Activated naive CD8-positive, alpha-beta T cell treated with anti-CD3 and anti-CD28 coated beads for 36 hours (primary cell): ENCODE measurements at places on chromosomes 1 and 21. TPM values are rescaled to one million over a fixed set of nuclear protein-coding genes. Genes with fewer than 3 reads are reported as not detected.
A peak's percentile ranks its signal among the peaks of the same experiment; 100 is the strongest.

The PCAT6 gene
- 0.80 TPM for total RNA-seq

The KDF1 gene
- total RNA-seq: 0.60 TPM

The ANGPTL3 gene
- not detected for total RNA-seq

The FASLG gene
- 12.5 TPM for total RNA-seq

GRCh38 chr1:68314151-68314780 is 81.9 kb upstream of the WLS start:
- no peak for DNase-seq

GRCh38 chr1:30191154-30191702 is 532.2 kb downstream of the MATN1 start:
- DNase-seq: peak; percentile 4

DNA sequence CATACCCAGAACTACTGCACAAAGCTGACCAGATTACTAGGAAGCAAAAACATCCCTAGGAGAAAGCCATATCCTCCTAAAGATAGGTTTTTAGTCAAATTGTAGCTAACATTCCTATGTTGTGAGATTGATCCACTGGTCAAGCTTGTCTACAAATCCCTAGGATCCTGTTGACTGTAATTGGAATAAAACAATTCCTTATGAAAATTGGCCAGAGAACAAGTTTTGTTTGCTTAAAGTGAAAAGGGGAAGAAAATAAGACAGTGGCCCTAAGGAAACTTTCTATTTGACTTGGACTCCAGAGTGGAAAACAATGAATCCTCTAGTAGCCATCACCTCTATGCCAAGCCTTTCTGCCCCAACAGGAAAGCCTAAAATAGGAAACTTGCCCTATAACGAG is 645.2 kb upstream of the USP24 start:
- DNase-seq: no peak

DNA sequence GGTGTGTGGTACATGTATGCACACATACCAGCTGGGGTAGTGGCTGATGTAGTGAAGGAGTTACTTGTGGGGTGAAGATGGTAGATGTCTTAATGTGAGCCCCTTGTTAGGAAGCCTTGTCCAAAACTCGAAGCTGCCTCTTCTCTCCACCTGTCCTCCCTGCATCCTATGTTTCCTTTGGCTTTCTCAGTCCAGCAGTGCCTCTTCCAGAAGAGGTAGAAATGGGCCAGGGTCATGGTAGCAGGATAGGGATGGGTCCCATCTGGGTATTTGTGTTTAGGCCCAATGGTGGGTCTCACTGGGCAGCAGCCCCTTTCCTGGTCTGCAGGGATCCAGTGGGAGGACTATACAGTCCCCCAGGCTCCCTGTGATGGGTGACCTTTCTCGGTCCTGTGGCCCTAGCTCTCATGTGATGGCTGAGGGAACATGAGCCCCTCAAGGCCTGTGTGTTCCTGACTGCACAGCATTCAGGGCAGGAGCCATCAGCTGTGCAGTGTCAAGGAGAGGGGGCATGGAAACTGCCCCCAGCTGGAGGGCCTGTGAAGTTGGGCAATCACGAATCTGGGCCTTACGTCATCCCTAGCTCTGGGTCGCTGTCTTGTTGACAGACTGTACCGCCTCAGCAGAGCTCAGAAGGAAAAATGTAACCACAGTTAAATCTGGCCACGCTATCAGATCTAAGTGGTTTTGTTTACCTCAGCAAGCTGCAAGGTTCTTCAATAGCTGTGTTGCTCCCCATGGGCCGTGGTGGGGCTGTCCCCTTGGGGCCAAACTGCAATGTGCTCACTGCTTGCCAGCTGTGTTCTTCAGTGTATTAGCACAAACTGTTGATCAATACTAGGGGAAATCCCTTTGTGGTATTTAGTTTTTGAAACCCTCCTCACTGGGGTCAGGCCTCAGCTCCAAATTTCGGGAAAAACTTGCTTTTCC is 82.7 kb downstream of the NOS1AP start:
- DNase-seq: no peak

GRCh38 chr1:176976225-176976624 is 188.3 kb downstream of the ASTN1 start:
- no peak for DNase-seq
